GM23248 (cell line): ENCODE measurements at places on chromosomes 12 and 14. TPM values are rescaled to one million over a fixed set of nuclear protein-coding genes. Genes with fewer than 3 reads are reported as not detected.

The CCDC38 gene
- total RNA-seq: under 0.01 TPM in 1 of 2 replicates, not detected in the other

The CDCA3 gene
- total RNA-seq: 19.6 and 23.9 TPM in 2 replicates

The MYF6 gene
- total RNA-seq: not detected in 2 replicates

- DNase-seq: no peak
These were observed 64.4 kb downstream of the PPP1R36 start for GRCh38 chr14:64614166-64614565.

GRCh38 chr12:7905071-7905470 lies 30.9 kb downstream of the SLC2A3 start:
- DNase-seq: no peak

- peak; percentile 42 for DNase-seq
These were observed 1.4 kb upstream of the HMGA2 start for GRCh38 chr12:65822732-65823512.

DNA sequence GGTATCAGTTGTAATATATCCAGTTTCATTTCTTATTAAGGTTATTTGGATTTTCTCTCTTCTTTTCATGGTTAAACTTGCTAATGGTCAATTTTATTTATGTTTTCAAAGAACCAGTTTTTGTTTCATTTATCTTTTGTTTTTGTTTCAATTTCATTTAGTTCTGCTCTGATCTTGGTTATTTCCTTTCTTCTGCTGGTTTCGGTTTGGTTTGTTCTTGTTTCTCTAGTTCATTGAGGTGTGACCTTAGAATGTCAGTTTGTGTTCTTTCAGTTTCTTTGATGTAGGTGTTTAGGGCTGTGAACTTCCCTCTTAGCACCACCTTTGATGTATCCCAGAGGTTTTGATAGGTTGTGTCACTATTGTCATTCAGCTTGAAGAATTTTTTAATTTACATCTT lies 145.6 kb upstream of the SLCO1B1 start:
- DNase-seq: no peak

DNA sequence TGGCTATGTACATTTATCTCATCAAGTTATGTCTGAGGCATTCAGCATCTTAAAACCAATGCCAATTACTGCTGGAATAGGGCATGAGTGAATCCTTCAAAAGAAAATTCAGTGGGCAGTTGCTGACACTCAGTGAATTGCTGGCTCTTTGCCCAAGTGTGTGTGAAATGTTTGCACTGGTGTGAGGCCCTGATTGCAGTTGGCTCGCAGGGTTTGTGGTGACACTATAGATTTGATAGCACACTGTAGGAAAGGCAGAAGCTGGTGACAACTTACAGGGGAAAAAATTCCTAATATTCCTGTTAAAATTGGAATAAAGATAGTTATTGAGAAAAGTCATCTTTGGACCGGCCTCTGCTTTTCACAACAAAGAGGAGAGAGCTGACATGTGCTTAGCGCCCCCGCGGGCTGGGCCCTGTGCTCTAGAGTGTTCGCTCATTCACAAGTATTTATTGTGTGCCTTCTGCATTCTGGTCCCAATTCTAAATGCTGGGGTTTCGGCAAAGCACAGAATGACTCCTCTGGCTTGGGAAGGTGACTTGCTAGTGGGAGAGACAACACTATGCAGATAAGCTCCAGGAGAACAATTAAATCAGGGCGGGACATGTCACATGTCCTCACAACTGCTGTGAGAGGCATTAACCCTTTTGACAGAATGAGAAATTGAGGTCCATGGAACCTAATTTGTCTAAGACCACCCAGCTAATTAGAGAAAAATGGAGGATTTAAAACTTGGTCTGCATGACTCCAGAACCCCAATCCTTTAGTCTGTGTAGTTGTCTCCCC lies 418.7 kb downstream of the NPAS3 start:
- no peak for DNase-seq

GRCh38 chr14:83096092-83096491 lies 1562.4 kb upstream of the SEL1L start:
- peak; percentile 0 for DNase-seq

GRCh38 chr12:124381456-124382296 lies 86.8 kb downstream of the RFLNA start:
- peak; percentile 90 for DNase-seq

DNA sequence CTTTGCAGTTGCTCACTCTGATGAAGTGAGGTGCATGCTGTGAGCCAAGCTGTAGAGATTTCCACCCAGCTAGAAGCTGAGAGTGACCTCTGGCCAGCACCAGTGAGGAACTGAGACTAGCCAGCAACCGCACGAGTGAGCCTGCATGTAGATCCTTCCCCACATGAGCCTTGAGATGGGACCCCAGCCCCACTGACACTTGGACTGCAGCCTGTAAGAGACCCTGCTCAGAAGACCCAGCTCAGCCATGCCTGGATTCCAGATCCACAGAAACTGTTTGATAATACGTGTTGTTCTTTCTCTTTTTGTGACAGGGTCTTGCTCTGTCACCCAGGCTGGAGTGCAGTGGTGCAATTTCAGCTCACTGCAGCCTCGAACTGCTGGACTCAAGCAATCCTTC lies 229.2 kb downstream of the GLT1D1 start:
- DNase-seq: no peak

- no peak for DNase-seq
These were observed 78.6 kb upstream of the PAWR start for GRCh38 chr12:79769189-79769859.

GRCh38 chr14:31933716-31934115 lies 143.4 kb upstream of the ARHGAP5 start:
- peak; percentile 49 for DNase-seq

DNA sequence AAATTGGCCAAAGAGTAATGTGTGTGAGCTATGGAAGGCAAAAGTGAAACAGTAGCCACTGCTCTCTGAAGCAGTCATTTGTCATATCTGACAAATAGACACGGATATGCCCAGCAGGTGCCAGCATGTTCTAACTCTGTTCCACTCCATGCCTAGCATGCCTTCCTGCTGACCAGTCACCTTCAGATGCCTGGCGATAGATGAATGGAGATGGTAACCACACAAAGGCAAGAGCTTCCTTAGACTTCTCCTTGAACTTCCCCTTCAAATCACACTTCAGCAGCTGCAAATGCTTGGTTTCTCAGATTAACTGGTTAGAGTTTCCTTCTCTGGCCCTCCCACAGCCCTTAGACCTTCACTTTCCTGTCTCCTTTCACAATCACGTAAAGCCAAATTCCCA lies 429.9 kb downstream of the DAD1 start:
- no peak for DNase-seq
